ENCODE measurements at places on chromosomes 6 and 20. TPM values are rescaled to one million over a fixed set of nuclear protein-coding genes. Genes with fewer than 3 reads are reported as not detected.
A peak's percentile ranks its signal among the peaks of the same experiment; 100 is the strongest.

DNA sequence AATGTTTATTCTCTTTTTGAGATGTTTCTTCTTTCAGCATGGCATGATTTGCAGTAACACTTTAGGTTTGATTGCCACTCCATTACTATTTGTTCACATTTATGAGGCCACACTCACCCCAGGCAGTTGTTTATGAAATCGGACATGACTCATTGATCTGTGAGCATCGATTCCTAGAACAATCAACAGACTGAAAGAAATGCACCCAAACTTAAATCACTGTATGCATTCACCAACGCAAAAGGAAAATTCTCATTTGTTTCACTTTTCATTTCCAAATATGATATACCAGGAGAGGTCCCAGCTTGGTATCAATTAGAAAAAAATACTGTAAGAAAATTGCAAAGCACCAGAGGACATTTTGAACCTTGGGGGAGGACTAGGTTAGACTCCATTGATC lies 5.4 kb upstream of the GJA10 start:
- no peaks in the 10 kb centered on the region for H3K27me3 ChIP-seq
- DNase-seq: no peak
- H3K36me3 ChIP-seq: no peaks in the 10 kb centered on the region
- H3K4me1 ChIP-seq: peaks cover 4% of the 10 kb centered on the region
- no peak overlapping the region for H3K4me3 ChIP-seq

DNA sequence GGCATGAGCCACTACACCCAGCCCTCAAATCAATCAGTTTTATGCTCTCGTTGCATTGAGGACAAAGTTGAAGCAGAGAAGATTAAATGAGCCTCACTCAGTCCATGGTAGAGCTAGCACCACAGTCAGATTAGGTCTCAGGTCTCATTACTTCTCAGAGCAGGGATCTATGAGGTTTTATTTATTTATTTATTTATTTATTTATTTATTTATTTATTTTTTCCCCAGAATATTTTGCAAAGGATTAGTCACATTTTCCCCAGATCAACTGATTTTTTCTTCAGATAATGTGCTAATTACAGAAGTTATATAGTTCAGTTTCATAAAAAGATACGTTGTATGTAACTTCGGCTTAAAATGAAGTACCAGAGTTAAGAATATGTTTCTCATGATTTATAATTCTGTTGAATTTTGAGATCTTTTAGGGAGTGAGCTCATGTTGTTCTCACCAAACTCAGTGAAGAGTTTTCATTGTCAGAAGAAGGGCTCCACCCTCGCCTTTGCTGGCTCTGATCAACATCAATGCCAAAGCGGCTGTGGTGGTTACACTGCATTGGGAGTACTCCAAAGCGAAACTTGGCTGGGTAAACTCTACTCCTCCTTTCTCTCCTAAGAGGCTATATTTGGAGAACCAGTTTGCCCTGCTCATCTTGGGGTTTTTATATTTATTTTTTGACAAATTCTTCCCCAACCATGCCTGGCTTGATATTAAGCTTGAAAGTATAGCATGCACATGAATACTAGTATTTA lies 12.9 kb upstream of the ID4 start:
- no peak overlapping the region for H3K27ac ChIP-seq
- H3K4me3 ChIP-seq: no peak overlapping the region
- no peak for DNase-seq
- H3K4me1 ChIP-seq: no peaks in the 10 kb centered on the region
- no peaks in the 10 kb centered on the region for H3K27me3 ChIP-seq
- no peaks in the 10 kb centered on the region for H3K36me3 ChIP-seq

Gene ABHD16B
- polyA plus RNA-seq: 0.95 TPM

DNA sequence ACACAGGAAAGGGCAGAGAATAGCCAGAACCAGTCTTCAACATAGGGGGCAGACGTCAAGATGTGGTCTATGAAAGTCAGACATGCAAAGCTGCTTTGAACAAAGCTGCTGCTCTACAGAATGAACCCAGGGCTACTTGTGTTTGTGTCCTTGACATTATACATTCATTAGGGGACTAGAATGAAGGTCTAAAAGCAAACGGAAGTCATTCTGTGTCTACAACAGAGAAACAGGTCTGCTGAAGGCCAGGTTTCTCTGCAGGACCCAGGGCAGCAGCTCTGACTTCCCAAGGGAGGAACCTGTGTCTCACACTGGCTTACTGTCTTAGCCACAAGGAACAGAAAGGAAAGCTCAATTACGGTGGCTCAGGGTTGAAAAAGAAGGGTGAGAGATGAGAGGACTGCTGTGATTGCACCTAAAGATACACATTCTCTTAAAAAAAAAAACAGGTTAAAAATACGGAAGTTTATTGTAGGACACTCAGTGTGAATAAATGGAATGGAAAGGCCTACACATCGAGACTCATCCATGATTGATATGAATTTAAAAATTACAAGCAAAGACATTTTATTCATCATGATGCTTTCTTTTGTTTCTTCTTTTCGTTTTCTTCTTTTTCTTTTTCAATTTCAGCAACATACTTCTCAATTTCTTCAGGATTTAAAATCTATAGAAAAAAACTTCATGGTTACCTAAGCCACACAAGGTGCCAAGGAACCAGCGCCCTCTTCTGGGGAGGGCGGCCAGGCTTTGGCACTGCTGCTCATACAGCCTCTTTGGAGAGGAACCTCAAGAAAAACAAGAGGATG lies 6.7 kb downstream of the PSMA7 start:
- H3K27me3 ChIP-seq: no peaks in the 10 kb centered on the region
- peaks cover 4% of the 10 kb centered on the region for H3K4me1 ChIP-seq
- DNase-seq: peak; percentile 82
- H3K27ac ChIP-seq: no peak overlapping the region
- peaks cover 4% of the 10 kb centered on the region for H3K36me3 ChIP-seq
- H3K4me3 ChIP-seq: no peak overlapping the region

- no peak overlapping the region for H3K4me3 ChIP-seq
- H3K27ac ChIP-seq: no peak overlapping the region
- no peaks in the 10 kb centered on the region for H3K27me3 ChIP-seq
- peaks cover under 1% of the 10 kb centered on the region for H3K4me1 ChIP-seq
- DNase-seq: no peak
These were observed 36.7 kb downstream of the RALY start for GRCh38 chr20:34030456-34030855.

DNA sequence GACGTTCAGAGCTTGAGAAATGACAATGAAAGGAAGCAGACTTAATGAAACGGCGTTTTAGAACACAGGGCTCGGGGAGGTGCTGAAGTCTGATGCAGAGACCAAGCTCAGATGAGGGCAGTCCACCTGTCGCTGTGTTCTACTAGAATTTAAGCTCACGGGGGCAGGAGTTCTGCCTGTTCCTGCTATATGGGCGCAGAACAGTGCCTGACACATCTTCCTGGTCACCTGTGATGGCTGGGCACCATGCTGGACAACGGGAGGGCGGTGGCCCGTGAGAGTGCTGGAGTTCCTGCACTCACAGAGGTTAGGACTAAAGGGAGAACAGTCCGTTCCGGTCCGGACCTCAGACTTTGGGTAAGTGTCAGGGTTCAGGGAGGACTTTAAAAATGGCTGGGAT lies 130.6 kb downstream of the ERMARD start:
- H3K4me1 ChIP-seq: no peaks in the 10 kb centered on the region
- H3K36me3 ChIP-seq: no peaks in the 10 kb centered on the region
- DNase-seq: no peak
- H3K27me3 ChIP-seq: peaks cover 17% of the 10 kb centered on the region
- no peak overlapping the region for H3K4me3 ChIP-seq

GRCh38 chr20:14235355-14235754 lies 102.1 kb downstream of the FLRT3 start:
- no peak overlapping the region for H3K4me3 ChIP-seq
- DNase-seq: peak; percentile 9
- no peaks in the 10 kb centered on the region for H3K4me1 ChIP-seq
- no peaks in the 10 kb centered on the region for H3K36me3 ChIP-seq
- no peaks in the 10 kb centered on the region for H3K27me3 ChIP-seq

GRCh38 chr20:50794181-50794845 lies 548 bp upstream of the BCAS4 start:
- H3K27me3 ChIP-seq: no peaks in the 10 kb centered on the region
- H3K36me3 ChIP-seq: no peaks in the 10 kb centered on the region
- no peak overlapping the region for H3K4me3 ChIP-seq
- peak overlapping the region; percentile 54 for H3K27ac ChIP-seq
- peaks cover 33% of the 10 kb centered on the region for H3K4me1 ChIP-seq

DNA sequence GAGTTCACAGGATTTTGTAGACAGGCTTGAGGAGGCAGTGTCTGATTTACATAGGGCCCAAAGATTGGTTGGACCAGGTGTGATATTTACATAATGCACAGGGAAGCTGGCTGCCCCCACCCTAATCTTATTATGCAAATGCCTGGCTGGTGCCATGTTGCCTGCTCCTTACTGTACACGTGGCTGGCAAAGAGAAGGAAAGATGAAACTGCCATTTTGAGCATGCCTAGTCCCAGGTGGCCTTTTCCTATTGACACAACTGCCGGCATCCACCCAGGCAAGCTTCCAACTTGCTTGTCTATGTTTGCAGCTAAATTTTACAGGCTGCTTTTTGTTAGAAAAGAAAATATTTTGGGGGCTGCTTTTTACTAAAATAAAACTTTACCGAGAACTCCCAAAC lies 174.6 kb downstream of the LMBRD1 start:
- H3K36me3 ChIP-seq: no peaks in the 10 kb centered on the region
- no peaks in the 10 kb centered on the region for H3K4me1 ChIP-seq
- no peak overlapping the region for H3K4me3 ChIP-seq
- DNase-seq: no peak
- H3K27ac ChIP-seq: no peak overlapping the region

DNA sequence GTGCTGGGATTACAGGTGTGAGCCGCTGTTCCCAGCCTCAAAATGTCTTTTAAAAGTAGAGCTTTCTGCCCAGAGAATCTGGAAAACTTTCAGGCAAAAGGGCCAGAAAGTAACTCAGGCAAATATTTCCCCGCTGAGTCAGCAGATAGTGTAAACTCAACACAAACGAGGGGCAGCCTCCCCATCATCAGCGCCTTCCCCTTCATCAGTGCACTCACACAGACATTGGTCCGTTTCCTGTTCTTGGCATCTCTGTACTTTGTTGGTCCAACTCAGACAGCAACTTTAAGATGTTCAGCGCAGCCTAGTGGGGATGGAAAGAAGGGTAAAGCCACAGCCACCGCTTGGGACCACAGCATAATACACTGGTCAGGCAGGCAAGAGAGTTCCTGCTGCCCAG lies 69.5 kb downstream of the CSE1L start:
- H3K4me3 ChIP-seq: no peak overlapping the region
- H3K27ac ChIP-seq: no peak overlapping the region
- no peaks in the 10 kb centered on the region for H3K36me3 ChIP-seq
- peaks cover 3% of the 10 kb centered on the region for H3K4me1 ChIP-seq
- no peak for DNase-seq

Gene ERVFRD-1
- 4.6 TPM for polyA plus RNA-seq

Gene OSBPL2
- 39.6 TPM for polyA plus RNA-seq

- no peaks in the 10 kb centered on the region for H3K36me3 ChIP-seq
- H3K27me3 ChIP-seq: no peaks in the 10 kb centered on the region
- H3K4me3 ChIP-seq: no peak overlapping the region
- no peak for DNase-seq
- no peaks in the 10 kb centered on the region for H3K4me1 ChIP-seq
These were observed 20.6 kb downstream of the RMND1 start for GRCh38 chr6:151431337-151431736.

GRCh38 chr6:89581689-89582088 lies 56.9 kb downstream of the LYRM2 start:
- H3K4me3 ChIP-seq: no peak overlapping the region
- H3K27ac ChIP-seq: no peak overlapping the region
- no peaks in the 10 kb centered on the region for H3K4me1 ChIP-seq
- no peak for DNase-seq
- no peaks in the 10 kb centered on the region for H3K36me3 ChIP-seq

Gene RIPPLY2
- polyA plus RNA-seq: 0.91 TPM

Gene DEFB132
- polyA plus RNA-seq: not detected

GRCh38 chr6:10465629-10466499 lies 51.0 kb upstream of the TFAP2A start:
- DNase-seq: peak; percentile 76
- H3K4me1 ChIP-seq: no peaks in the 10 kb centered on the region
- H3K27ac ChIP-seq: no peak overlapping the region
- no peaks in the 10 kb centered on the region for H3K36me3 ChIP-seq
- no peaks in the 10 kb centered on the region for H3K27me3 ChIP-seq

GRCh38 chr20:51752343-51752951 lies 15.7 kb downstream of the ATP9A start:
- H3K27me3 ChIP-seq: no peaks in the 10 kb centered on the region
- H3K36me3 ChIP-seq: no peaks in the 10 kb centered on the region
- H3K4me3 ChIP-seq: no peak overlapping the region

- no peak for DNase-seq
- H3K27ac ChIP-seq: no peak overlapping the region
- no peak overlapping the region for H3K4me3 ChIP-seq
- no peaks in the 10 kb centered on the region for H3K4me1 ChIP-seq
- H3K36me3 ChIP-seq: no peaks in the 10 kb centered on the region
- H3K27me3 ChIP-seq: no peaks in the 10 kb centered on the region
These were observed 12.2 kb downstream of the BEND3 start for GRCh38 chr6:107103082-107103481.

DNA sequence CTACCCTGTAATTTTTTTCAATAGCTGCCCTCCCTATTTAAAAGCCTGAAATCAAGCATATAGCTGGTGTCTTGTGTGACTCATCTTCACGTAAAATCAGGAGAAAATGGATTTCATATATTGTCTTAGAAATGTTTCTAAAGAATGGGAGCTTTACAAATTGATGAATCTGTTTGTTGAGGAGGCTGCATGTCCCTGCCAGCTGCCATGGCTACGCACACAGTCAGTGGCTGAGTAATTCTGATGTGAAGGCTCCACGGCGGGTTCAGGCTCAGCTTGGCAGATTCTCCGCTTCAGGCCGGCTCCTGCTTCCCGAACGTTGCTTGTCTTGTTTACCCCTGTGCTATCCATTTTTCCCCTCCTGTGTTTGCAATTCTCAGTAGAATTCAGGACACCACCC lies 82.8 kb downstream of the CCDC170 start:
- H3K27ac ChIP-seq: peak overlapping the region; percentile 43
- no peak overlapping the region for H3K4me3 ChIP-seq
- DNase-seq: no peak
- no peaks in the 10 kb centered on the region for H3K36me3 ChIP-seq
- H3K4me1 ChIP-seq: no peaks in the 10 kb centered on the region

DNA sequence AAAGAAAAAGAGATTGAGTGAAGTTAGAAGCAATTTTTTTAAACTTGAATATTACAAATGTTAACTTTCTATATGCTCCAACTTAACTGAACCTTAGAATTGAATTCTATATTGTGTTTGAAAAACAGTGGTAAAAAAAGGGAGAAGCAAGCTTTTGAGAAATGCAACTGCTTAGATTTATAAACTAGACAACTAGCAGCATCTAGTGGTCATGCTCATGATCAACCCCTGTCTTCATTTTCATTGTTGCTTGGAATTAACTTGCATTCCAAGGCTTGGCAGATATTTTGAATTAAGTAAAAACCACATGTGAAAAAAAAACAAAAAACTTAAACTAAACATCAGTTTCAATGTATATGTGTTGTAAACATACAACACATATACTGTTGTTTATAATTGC lies 113.1 kb downstream of the C6orf58 start:
- no peaks in the 10 kb centered on the region for H3K4me1 ChIP-seq
- no peak overlapping the region for H3K4me3 ChIP-seq
- DNase-seq: peak; percentile 12

Measured in hepatocyte (in vitro differentiated cells).